ENCODE measurements at places on chromosomes 1 and 21.

- DNase-seq: no peak
These were observed 32.0 kb downstream of the ZBTB17 start for GRCh38 chr1:15943992-15944307.

- no peak for DNase-seq
These were observed 10.5 kb upstream of the RPTN start for GRCh38 chr1:152169366-152170025.

DNA sequence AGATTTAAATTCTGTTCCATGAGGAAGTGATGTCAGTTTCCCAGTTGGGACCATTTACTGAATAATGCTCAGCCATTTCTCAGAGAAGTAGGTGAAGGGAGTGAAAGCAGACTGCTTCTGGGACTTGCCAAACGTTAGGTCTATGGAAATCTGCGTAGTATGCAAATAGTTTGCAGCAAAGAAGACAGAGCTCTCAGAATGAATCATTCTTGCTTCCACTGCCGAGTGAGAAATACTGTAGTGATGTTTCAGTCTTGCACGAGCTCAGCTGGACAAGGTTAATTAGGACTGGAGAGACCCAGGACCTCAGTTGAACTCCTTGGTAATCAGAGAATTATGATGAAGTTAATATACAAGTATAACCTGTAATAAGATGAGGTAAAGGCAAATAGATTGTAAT, 317.7 kb upstream of the DAB1 start:
- no peak for DNase-seq

GRCh38 chr1:28056129-28056925, 32.1 kb downstream of the EYA3 start:
- DNase-seq: peak; percentile 71

GRCh38 chr1:163084330-163084729, 15.2 kb downstream of the RGS4 start:
- DNase-seq: no peak
